Camera-type eye (tissue), 1 donor: ENCODE measurements at places on chromosomes 13 and 19. TPM values are rescaled to one million over a fixed set of nuclear protein-coding genes. Genes with fewer than 3 reads are reported as not detected.

CYP2F1 gene
- 0.77 TPM for total RNA-seq

CDX2 gene
- total RNA-seq, result not detected

SCAF1 gene
- 28.2 TPM for total RNA-seq

CYP2B6 gene
- not detected for total RNA-seq

CEACAM7 gene
- total RNA-seq, result 3.4 TPM

PTGER1 gene
- total RNA-seq, result 0.60 TPM

DCT gene
- total RNA-seq, result 318 TPM

ICAM1 gene
- 15.1 TPM for total RNA-seq

PCDH9 gene
- total RNA-seq, result 55.4 TPM

NACC1 gene
- total RNA-seq, result 18.8 TPM

CBLC gene
- 1.1 TPM for total RNA-seq

DCLK1 gene
- 127 TPM for total RNA-seq

CEACAM16 gene
- not detected for total RNA-seq

C19orf33 gene
- 9.2 TPM for total RNA-seq

CDC42EP5 gene
- total RNA-seq, result 16.4 TPM

NLRP7 gene
- total RNA-seq, result not detected

PRR20E gene
- not detected for total RNA-seq
